ENCODE measurements at places on chromosomes 2 and 18.

DNA sequence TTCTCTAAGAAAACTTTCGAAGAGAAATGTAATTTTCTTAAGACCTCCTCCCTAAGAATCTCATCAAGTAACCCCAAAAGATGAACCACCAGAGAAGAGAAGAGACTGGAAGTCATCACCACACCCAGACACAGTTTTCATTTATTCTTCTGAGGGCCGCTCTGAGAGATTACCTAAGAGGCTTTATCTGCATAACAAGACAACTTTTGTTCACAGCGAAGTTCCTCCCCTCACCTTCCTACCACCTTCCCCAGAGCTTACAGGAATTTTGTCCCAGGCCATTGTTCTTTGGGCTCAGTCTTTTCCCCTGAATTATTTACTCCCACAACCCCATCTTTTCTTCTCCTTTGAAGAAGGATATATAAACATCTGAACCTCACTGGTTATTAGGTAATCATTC, 92.8 kb downstream of the AKAIN1 start:
- DNase-seq = no peak

DNA sequence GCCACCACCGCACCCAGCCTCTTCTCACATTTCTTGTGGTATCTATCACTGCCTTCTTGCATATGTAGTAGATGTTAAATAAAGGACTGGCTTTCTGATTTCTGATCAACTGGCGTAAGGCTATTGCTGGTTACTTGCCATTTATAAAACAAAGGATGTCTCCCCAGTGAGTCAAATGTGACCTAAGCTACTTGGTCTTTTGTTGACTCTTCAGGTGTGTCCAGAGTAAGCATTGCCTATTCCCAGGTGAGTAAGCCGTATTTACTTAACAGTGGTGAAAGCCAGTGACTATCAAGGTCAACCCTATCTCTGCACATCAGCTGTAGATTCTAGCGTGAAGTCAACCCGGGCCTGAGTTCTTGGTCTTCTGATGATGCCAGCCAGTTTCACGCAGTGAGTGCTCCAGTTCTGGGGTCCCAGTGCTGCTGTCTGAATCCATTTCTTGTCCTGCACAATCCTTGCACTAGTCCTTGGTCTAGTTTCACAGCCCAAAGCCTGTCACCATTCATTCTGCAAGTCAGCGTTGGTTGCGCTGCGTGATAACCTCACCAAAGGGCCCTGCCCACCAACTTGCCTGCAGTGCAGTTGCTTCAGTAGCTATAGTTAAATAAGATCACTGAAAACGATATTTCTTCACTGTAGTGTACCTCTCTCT, 120.2 kb downstream of the GBX2 start:
- no peak for DNase-seq

DNA sequence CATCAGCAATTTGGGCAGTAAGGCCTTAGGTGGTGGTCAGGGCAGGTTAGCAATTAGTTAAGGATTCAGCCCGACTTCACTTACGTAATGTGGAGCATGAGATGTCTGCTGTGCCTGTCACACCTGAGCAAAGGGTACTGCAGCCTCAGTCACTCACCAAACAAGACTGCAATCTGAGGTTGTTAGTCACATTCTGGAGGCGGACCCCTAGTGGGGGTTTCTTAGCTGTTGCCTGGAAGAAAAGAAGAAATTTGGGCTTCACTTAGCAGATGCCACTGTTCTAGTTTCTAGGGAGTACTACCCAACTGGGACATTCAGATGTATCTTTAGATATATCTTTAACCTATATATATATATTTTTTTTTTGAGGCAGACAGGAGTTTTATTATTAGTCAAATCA, 529.9 kb downstream of the SLC4A3 start:
- DNase-seq = no peak

GRCh38 chr18:56952026-56952425, 194.9 kb upstream of the BOD1L2 start:
- no peak for DNase-seq

- no peak for DNase-seq
Observed at GRCh38 chr2:102045697-102046096, 53.9 kb downstream of the IL1R2 start.
